ENCODE measurements at places on chromosomes 3 and 15. TPM values are rescaled to one million over a fixed set of nuclear protein-coding genes. Genes with fewer than 3 reads are reported as not detected.

The ZBTB47 gene
- 49.6 TPM for total RNA-seq

GRCh38 chr3:12593473-12593872, 36.6 kb downstream of the MKRN2 start:
- DNase-seq = no peak

The SLC27A2 gene
- total RNA-seq = 2.3 TPM

DNA sequence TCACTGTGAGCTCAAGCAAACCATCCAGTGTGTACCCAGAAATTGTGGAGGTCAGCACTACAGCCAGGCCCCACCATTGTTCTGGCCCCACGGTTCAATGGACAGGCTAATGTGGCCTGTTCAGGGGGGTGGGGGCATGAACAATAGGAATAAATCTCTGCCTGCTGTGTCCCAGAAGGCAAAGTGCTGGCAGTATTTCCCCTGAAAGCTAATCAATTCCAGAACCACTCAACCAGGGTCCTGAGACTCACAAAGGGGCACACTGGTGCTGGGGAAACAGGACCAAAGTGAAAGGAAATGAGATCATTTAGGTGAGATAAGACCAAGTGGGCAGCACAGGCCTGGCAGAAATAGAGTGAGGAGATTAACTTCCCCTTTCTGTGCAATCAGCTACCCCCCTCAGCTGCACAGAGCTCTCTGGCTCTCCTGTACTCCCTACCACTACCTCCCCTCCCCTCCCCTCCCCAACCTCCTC, 11.5 kb downstream of the CRYGS start:
- no peak for DNase-seq

The VGLL4 gene
- total RNA-seq = 41.3 TPM

All from omental fat pad (tissue), 4 donors.